ENCODE measurements at places on chromosomes 2 and 18.
A peak's percentile ranks its signal among the peaks of the same experiment; 100 is the strongest.

GRCh38 chr2:207143215-207144172, 22.3 kb downstream of the KLF7 start:
- DNase-seq: peak; percentile 41

GRCh38 chr18:33751613-33752221, 173.7 kb downstream of the ASXL3 start:
- DNase-seq: peak; percentile 35

GRCh38 chr2:126510960-126511359, 145.0 kb upstream of the GYPC start:
- no peak for DNase-seq

DNA sequence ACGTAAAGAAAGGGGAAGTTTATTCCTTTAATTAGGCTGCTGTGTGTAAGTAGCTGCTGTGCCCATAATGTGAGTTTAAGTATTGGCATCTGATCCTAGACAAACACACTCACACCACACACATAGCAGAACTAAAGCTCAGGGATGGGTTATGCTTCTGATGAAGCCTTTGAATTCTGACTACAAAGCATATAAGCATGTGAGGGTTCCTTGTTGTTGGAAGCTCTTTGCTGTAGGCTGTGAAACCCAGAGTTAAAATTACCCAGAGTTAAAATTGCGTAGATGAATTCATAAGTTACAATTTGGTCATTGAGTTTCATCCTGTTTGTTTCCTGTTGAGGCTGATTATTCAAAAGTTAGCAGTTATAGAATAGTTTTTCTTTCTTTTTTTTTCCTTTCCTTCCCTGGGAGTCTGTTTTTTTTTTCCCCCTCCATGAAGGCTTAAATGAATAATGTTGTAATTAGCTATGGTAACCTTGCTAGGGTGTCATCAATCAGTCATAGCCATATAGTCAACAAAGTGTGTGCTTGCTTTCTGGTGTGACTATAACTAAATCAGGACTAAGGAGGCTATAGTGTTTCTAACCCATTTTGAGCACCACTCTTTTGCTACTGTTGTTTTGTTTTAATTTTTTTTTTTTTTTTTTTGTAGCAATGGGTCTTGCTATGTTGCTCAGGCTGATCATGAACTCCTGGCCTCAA, 426.1 kb downstream of the PARD3B start:
- no peak for DNase-seq

DNA sequence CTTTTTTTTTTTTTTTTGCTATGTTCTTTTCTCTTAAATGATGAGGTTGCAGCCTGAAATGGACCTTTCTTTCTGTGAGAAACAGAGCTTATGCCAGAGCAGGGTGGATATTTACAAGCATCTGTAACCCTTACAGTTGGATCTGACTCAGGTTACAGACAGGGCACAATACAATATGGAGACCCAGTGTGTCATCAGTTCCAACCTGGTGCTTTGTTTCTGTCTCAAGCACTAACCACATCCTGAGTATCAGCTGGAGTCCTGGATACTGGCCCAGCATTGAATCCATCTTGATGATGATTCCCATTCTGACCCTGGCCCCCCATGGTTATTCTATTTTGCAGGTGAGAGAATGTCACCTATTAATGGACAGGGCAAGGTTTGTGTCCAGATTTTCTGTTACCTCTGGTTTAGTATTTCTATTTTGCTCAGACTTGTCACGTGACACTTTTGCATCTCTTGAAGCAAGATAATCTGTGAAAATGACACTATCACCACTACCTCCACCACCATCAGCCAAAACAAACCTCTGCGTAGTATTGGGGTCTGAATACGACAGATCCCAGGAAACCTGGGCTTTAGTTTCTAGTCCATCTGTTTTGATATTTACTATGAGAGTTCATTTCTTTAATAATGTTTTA, 174.0 kb downstream of the CCDC85A start:
- no peak for DNase-seq

DNA sequence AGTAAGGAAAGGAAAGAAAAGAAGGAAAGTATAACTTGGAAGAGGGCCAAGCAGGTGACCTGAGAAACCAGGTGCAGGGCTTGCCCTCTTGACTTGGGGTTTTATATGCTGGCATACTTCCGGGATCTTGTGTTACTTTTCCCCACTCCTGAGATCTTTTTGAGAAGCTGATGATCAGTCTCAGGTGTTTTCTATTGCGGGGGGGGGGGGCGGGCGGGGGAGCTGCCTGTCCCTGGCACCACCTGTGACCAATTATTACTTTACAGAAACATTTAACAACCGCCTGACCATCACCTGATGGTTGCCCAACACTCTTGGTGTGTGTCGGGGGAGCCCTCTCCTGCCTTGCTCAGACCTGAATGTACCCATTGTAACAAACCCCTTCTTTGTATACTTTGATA, 6.9 kb upstream of the CASP10 start:
- no peak for DNase-seq

- no peak for DNase-seq
These were observed 85.8 kb downstream of the PLA2R1 start for GRCh38 chr2:159976527-159977160.

- no peak for DNase-seq
These were observed 52.9 kb downstream of the HK2 start for GRCh38 chr2:74886811-74887210.

GRCh38 chr2:135838502-135838901, 1.5 kb upstream of the LCT start:
- DNase-seq: no peak

DNA sequence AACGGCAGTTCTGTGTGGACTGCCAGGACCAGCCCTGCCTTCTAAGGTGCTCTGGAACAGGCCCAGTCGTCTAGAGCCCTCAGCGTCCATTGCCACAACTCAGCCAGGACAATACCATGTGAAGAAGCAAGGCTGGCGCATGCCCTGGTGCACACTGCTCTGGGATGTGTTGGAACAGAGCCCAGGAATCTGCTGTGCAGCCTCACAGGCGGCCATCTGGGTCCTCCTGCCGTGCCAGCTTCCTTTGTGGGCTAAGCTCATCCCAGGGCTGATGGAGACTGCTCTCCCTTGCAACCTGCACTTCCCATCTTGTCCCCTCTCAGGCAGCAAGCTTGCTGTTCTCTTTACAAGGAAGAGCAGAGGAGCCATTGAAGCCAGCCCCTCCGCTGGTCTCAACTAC, 246.4 kb upstream of the PXDN start:
- DNase-seq: no peak

- DNase-seq: no peak
These were observed 216.2 kb upstream of the ST6GAL2 start for GRCh38 chr2:107102176-107102575.

GRCh38 chr2:29485631-29486030, 370.4 kb downstream of the CLIP4 start:
- DNase-seq: no peak

GRCh38 chr2:218849721-218850120, 9.9 kb upstream of the WNT6 start:
- DNase-seq: no peak

GRCh38 chr2:70420143-70420542, 118.3 kb upstream of the FAM136A start:
- no peak for DNase-seq

DNA sequence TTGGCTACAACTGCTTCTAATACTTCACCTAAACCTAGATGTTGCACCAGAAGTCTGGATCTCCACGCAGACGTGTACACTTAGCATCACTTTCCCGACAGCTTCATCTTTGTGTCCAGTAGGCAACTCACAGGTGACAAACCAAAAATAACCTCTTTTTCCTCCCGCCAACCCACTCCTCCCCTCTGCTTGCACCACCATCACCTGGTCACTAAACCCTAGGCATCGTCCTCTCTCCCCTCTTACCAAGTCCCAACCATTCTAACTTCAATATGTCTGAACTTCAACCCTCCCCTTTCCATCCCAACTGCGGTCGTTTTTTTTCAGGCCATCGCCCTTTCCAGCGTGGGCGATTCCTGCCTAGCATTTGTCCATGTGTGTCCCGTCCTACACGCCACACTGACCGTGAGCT, 413 bp upstream of the CHMP3 start:
- DNase-seq: no peak

DNA sequence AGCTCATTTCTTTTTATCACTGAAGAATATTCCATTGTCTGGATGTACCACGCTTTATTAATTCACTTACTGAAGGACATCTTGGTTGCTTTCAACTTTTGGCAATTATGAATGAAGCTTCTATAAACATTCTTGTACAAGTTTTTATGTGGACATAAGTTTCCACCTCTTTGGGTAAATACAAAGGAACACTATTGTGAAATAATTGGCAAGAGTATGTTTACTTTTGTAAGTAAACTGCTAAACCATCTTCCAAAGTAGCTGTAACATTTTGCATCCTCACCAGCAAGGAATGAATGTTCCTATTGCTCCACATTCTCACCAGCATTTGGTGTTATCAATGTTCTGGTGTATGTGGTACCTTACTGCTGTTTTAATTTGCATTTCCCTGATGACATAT, 15.8 kb upstream of the VWC2L start:
- DNase-seq: no peak

GRCh38 chr2:197867624-197868023, 63.2 kb downstream of the PLCL1 start:
- DNase-seq: no peak

GRCh38 chr2:109711230-109712122, 82.6 kb upstream of the RGPD5 start:
- no peak for DNase-seq

GRCh38 chr2:178385595-178386148, 65.3 kb downstream of the PRKRA start:
- DNase-seq: no peak

- no peak for DNase-seq
These were observed 28.6 kb upstream of the NFU1 start for GRCh38 chr2:69465513-69466456.

- DNase-seq: no peak
These were observed 97.7 kb downstream of the PIGN start for GRCh38 chr18:62089174-62089573.

- no peak for DNase-seq
These were observed 333.4 kb downstream of the SETBP1 start for GRCh38 chr18:45014047-45014501.

DNA sequence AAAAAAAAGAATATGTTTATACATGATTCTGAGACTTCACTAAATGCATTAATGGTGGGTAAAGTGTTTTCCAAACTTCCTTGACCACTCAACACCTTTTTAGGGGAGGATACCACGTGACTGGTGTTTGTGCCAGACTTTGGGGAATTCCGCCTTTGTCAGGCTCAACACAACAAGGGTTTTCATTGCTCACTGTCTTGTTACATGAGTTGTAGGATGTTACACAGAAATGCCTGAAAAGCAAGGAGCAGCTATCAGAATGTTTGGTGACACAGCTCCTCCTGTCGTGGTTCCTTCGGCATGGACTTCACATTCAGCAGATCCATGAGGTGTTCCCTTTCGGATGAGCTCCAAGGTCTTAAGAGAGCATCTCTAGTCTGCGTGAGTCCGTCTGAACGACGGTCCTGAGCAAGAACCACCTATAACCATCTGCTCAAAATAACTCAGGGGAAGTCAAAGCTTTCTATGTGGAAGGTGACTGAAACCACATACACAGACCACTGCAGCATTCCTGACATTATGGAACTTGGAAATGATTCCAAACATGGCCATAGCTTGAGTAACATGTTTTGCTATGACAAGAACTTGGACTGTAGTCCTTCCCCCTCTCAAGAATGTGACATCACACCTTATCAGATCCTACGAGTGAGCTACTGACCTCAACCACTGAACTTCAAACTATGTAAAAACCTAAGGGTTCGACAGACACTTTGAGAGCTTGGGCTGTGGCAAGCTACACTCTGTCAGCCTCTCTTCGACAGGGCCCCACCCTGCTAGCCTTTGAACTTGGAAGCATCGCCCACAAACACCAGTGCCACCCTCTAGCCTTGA, 57.5 kb downstream of the MCFD2 start:
- DNase-seq: no peak

DNA sequence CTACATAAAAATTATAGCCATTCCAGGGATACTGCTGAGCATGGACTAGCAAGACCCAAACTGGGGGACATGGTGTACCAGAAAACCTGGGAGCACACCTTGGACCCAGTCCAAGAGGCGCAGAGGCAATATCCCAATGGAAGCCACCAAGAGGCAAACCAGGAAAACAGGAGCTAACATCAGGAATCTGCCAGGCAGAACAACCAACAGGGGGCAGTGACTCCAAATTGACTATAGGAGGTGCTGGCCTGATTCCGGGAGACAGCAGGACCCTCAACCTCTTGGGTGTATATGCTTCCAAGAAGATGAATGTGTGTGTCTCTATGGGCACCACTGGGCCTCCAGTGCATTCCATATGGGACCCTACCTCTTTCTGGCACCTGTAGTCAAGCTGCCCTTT, 172.7 kb upstream of the ARL4C start:
- DNase-seq: no peak

All from NCI-H1436 treated with DMSO at 0.1 percent for 48 hours (cell line).